IPS DF 6.9 (cell line): ENCODE measurements at places on chromosomes 7 and 10.

GRCh38 chr10:61763778-61764177, 101.0 kb downstream of the CABCOCO1 start:
- no peak for DNase-seq

DNA sequence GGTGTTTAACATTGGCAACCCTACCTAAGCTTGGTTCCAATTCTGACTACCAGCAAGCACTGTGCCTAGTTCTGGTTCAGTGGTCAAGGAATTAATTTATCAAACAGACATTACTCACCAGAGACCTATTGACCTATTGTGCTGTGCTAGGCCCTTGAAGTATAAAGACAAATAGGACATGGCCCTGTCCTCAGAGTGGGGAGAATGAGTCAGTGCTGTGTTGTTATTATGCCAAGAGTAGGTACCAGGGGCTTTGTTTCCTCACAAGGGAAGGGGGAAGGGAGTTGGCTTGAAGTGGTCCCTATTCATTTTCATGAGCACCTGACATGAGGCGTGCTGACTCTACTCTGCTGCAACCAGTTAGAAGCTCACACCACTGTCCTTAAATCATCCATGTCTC, 62.6 kb upstream of the PLPP4 start:
- no peak for DNase-seq

DNA sequence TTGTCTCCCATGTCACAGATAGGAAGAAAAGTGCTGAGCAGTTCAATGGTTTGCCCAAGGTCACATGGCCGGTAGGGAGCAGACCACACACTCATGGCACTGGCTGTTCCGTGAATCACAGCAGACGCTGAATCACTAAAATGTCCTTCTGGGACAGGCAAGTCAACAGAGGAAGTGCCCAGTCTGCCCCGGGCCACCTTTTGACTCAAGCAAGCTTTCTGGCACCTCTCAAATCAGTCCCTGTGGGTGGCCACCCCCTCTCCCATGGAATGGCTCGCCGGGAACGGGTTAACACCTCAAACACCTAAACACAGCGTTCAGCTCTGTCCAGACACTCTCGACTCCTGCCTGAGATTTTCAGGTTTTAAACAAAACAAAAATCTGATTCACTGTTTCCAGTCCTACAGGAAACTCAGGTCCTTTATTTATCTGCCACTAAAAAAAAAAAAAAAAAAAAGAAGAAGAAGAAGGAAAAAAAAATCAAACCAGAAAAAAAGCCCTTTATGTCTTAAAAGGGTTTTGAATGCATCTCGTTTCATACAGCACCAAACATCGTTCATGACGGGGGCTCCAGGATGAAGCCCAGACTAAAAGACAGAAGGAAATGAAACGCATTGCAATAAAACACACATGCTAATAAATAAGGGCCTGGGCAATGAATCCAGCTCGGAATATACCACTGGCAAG, 15.5 kb downstream of the CARD11 start:
- DNase-seq: no peak

DNA sequence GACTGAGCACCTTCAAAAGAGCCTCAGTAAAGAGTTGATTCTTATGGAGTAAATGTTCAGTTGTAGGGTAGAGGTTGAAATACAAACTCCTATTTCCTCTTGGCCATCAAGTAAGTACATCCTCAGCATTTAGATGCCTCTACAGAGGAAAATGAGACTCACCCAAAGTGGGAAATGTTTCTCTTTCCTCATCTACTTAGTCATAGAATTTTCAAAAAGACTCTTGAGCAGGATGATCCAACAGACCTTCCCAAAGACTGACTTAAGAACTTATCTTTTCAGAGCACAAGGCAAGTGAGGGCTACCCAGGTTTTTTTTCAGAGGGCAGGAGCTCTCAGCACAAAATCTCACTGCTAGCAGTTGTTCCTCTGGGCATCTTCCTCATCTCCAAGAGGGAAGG, 449.1 kb downstream of the KCNMA1 start:
- DNase-seq: no peak

DNA sequence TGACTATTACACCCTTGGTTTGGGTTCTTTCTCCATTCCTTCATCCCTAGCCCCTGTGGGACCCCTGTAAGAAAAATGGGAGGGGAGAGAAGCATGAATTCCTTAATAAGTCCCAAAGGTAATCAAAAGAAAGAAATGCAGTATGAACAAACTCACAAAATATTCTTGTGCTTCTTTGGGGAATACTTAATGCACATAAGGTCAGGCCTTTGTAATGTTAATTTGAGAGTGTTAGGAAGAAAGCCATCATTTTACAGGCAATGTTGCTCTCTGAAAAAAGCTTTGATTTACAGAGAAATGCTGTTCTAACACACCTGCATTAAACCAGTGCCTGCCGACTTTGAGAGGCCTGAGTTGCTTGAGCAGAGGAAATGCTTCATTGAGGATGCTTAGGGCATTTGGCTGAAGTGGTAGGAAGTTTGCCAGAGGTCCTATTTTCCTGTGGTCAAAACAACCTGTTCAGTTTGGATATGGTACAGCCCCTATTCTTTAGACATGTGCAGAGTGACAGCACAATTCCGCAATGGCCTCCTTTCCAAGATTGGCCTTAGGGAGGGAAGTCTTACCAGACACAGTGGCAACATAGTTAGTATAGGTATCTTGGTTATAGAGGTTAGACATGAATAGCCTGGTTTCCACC, 643.4 kb downstream of the AUTS2 start:
- no peak for DNase-seq

- no peak for DNase-seq
These were observed at the start of gene TMEM236 for GRCh38 chr10:17751781-17752445. TSS of gene TMEM236 (plus strand) at chr10:17752201. CDS start at chr10:17752296, 95 bp downstream.

- no peak for DNase-seq
These were observed 189.9 kb downstream of the ZEB1 start for GRCh38 chr10:31508882-31509281.

DNA sequence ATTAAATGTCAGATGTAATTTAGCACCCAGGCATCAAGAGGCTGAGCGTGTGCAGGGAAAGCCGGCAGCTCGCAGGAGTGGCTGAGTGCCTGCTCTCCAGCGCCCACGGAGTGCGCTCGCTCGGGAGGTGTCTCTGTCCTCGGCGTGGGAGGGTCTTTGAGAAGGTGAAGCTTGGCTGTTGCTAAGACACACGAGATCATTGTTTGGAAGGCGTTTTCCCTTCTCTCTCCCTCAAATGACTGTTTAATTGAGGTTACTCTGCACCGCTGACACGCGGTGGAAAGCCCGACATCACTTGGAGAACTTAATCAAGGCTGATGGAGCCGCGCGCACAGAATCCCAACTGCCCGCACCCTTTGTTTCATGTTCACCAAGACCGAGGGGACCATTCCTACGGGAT, 414.6 kb downstream of the DNAJB6 start:
- no peak for DNase-seq
